ENCODE measurements at places on chromosomes 3 and 15.

DNA sequence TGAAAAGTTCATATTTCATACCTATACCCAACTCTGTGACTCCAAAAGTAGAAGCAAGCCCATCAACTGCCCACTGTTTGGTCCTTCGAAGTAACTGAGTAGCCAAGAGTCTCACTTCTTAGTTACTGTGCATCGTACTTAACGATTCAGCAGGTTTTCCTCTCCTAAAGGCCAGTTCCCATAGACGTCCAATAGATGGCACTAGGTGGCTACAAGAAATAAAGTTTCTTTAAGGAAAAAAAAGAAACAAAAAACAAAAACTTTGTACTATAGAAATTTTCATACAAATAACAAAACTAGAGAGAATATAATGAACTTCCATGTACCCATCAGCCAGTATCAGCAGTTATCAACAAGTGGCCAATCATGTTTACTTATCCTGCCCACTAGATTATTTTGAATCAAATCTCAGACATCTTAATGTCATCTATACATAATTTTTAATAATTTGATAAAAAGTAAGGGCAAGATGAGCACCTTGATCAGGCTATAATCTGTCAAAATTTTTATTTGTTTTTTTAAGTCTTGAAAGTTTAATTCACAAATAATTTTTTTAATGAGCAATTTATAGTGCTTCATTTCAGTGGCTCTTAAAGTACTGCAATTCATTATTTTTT, 63.8 kb upstream of the ACP3 start:
- no peak for DNase-seq

GRCh38 chr3:23953523-23953922, 8.4 kb downstream of the NR1D2 start:
- DNase-seq = no peak

GRCh38 chr3:166554023-166554422, 716.8 kb upstream of the BCHE start:
- DNase-seq = no peak

- DNase-seq = no peak
Observed at GRCh38 chr3:44098656-44099415, 142.8 kb upstream of the TOPAZ1 start.

GRCh38 chr3:43236008-43236407, 50.3 kb upstream of the SNRK start:
- DNase-seq = no peak

DNA sequence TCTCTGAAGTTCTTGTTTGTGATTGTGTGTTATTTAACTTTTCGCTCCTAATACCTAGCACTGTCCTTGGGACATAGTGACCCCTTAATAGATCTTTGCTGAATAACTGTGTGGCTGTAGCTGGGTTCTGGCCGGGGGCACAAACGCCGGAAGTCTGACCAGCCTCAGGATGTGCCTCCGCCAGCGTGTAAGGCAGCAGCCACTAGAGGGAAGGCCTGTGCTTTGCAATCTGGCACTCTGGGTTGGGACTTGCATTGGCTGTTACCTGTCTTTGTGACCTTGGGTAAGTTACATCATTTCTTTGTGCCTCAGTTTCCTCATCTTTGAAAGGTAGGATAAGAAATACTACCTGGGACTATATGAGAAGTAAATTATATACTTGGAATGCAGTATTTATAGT, 158.7 kb downstream of the GHSR start:
- DNase-seq = no peak

GRCh38 chr15:59313641-59314332, 58.9 kb downstream of the MYO1E start:
- DNase-seq = no peak
